ENCODE measurements at places on chromosomes 3 and 15.

GRCh38 chr3:151537726-151538125 is 76.9 kb upstream of the IGSF10 start:
- no peak for DNase-seq

DNA sequence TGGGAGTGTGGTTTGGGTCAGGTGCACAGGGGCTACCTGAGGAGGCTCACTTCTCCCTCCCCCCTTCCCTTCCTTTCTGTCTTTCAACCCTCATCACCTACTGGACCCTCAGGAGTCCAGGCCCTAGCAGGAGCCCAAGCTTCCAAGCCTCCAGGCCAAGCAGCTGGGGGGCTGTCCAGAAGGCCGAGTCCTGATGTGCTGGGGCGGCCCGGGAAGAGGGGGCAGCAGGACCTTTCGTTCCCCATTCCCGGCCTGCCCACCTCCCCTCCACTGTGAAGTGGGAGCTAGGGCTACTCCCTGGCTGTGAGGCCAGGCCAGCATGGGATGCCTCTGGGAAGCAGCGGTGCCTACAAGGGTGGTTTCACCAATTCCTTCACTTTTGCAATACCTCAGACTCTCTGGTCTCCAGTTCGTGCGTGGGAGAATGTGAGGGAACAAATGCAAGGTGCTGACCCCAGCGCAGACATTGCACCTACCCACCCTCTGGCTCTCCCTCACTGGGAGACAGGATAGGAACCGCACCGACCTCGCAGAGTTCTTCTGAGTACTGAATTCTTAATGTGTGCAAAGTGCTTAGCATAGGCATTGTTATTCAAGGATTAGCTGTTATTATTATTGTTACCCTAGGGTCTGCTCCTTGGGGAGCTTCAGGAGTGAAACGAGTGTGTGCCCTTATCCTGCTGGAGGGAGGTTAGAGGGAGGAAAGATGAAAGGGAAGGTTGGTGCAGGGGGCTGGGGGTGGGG is 2.5 kb downstream of the EPHB3 start:
- no peak for DNase-seq

DNA sequence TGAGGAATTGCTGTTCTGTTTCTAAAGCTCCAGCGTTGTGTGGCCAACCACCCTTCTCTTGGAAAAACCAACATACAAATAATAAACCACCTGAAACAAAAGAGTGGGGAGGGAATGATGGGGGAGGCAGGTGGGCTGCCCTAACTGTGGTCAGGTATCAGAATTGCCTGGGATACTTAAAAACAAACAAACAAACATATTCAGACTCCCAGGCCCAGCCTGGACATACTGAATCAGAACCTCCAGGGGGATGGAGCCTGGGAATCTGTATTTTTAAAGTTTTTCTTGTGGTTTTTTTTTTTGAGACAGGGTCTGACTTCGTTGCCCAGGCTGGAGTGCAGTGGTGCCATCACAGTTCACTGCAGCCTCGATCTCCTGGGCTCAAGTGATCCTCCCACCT is 4.4 kb downstream of the SLC6A6 start:
- no peak for DNase-seq

GRCh38 chr3:129278966-129279906 is 566 bp downstream of the HMCES start:
- peak; percentile 26 for DNase-seq

DNA sequence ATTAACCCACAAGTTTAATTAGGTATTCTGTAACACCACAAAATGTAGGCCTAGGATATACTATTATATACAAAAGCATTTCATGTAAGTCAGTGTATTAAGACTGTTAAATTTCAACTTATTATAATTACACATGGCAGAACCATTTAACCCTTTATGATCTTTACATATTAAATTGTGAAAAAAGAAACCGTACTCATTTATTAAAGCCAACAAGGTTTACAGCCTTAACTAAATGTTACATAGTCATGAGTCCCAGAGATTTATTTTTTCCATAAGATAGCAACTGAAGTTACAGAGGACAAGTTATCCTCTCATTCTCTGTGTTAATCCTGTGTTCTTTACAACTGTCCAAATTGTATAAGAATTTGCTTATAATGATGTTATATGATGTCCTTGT is 615.8 kb upstream of the AGTR1 start:
- DNase-seq, result no peak

- DNase-seq, result no peak
Observed at GRCh38 chr15:76584868-76585575, 248.4 kb downstream of the ISL2 start.

GRCh38 chr15:54273928-54274327 is 295.7 kb downstream of the UNC13C start:
- no peak for DNase-seq

GRCh38 chr3:176651622-176652021 is 545.7 kb downstream of the TBL1XR1 start:
- DNase-seq, result no peak

DNA sequence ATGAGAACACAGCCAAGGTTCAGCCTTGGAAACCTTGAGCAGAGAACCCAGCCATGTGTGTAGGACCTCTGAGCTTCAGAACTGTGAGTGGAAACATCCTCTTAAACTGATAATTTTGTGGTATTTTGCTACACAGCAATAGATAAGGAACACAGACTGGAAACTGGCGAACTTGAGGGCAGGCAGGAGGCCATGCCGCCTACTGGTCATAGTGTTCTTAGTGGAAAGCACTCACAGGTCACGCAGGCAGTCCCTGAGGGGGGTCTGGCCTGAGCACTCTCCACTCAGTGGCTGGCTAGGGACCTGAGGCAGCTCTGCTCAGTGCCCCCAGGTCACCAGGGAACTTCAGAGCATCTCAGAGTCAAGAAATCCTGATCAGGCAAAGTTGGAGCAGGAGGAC is 9.7 kb upstream of the XIRP1 start:
- no peak for DNase-seq

DNA sequence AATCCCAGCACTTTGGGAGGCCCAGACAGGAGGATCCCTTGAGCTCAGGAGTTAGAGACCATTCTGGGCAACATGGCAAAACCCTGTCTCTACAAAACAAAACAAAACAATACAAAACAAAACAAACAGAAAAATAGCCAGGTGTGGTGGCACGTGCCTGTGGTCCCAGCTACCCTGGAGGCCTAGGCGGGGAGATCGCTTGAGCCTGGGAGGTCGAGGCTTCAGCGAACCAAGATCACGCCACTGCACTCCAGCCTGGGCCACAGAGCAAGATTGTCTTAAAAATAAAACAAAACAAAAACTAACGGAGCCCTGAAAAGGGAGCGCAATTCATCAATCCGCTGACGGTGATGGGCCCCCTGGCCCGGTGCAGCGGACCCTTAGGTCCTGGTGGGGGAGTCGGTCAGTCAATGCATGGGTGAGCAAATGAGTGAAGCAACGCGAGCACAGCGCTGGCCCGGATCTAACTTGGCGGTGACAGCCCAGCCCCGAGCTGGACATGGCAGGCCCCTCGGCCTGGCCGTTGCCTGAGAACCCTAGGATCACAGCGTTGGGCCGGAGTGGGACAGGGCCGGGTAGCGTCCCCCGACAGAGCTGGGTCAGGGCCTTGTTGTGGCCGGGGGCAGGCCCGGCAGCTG is 52.4 kb upstream of the BLM start:
- DNase-seq, result no peak

DNA sequence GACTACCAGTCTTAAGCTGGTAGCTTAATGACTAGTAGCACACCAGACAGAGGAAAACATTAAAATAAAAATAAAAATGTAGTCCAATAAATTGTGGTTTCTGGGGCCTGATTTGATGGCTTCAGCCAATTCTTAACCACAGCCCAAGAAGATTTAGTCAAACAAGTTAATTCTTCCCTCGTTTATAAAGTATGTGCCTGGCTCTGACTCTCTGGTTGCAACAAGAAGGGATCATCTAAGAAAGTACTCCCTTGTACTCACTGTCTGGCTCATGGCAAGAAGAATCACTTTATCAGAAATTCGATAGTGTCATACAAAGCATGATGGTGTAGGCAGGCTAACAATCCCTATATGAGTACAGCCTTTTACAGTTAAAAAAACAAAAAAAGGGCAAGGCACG is 141.9 kb downstream of the P3H2 start:
- no peak for DNase-seq

GRCh38 chr15:43186003-43186353 is 775 bp downstream of the CCNDBP1 start:
- no peak for DNase-seq

GRCh38 chr3:186059192-186059591 is 49.7 kb downstream of the ETV5 start:
- no peak for DNase-seq

DNA sequence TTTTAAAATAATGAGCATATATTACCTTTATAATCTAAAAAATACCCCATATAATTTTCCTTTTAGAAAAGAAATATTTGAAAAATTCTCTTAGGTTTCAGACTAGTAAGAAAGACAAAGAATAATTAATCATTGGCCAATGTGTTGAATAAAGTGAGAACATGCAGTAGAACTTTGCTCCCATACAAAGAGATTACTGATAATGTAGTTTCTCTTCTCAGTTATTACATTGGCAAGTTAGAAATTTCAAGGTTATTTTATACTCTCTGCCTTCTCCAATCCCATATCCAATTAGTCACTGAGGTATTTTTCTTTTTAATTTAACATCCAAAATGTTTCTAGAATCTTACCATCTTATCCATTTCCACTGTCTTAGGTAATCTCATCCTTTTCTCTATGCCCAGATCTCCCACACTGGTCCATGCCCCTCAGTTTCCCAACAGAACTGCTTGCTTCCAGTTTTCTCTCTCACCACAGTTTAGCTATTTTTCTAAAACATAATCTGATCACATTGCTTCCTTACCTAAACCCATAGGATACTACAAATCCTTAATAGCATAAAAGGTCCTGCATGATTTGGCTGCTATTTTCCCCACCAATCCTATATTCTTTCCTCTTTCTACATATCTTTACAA is 10.8 kb downstream of the XRN1 start:
- DNase-seq, result no peak

DNA sequence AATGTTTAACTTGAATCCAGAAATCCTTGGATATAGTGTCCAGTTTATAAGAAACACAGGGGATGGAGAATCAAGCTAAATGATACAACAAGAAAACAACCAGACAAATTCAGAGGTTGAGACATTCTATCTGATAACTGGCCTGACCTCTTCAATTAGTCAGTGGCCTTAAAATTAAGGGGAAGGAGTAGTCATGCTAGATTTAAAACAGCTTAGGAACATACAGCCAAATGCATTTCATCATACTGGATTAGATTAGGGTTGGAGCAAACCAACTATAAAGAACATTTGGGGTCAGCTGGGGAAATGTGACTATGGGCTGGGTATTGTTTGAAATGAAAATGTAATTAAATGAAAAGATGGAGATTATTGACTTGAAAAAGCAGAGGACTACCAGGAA is 53.3 kb downstream of the PPARG start:
- no peak for DNase-seq

- DNase-seq, result no peak
Observed at GRCh38 chr3:126019683-126020082, 50.7 kb downstream of the ROPN1B start.

- no peak for DNase-seq
Observed at GRCh38 chr3:79558943-79559342, 208.9 kb downstream of the ROBO1 start.

DNA sequence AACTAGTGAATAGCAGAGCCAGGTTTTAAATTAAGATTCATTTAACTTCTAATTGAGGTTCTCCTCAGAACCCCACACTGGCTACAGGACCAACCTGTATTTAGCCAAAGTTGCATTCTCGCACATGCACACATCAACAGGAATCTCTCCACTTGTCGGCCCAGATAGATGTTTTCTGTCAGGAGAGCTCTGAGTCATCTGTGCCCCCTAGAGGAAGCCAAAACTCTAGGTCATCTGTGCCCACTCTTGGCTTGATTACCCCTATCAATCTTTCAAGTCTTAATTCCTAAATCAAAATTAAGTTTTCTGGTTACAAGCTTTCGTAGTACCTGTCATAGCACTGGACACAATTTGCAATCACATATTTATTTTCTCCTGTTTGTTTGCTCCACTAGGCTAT is 104.9 kb upstream of the EOMES start:
- no peak for DNase-seq

DNA sequence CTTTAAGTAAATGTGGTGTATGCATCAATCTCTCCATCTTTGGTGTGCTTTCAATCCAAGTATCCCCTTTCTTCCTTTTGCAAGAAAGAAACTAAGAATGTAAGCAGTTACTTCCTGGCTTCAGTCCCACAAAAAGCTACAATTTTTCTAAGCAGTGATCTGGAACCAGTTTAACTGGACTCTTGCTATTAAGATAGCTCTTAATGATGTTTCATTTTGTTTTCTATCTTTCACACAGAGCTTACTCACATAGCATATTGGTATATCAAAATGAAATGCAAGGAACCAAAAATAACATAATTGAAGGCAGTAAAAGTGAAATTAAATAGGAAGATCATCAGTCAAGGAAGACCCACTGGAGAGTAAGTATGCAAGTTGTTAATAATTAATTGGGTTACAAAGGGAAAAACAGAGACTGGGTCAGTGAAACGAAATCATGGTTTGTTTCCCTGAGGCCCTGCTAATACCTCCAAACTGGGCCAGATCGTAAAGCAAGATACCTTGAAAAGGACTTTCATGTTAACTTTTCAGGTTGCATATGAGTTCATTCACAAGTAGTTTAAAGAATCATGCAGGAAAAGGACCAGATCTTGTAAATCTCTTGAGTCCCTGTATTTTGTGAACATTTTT is 41.9 kb downstream of the GPR160 start:
- DNase-seq, result no peak

DNA sequence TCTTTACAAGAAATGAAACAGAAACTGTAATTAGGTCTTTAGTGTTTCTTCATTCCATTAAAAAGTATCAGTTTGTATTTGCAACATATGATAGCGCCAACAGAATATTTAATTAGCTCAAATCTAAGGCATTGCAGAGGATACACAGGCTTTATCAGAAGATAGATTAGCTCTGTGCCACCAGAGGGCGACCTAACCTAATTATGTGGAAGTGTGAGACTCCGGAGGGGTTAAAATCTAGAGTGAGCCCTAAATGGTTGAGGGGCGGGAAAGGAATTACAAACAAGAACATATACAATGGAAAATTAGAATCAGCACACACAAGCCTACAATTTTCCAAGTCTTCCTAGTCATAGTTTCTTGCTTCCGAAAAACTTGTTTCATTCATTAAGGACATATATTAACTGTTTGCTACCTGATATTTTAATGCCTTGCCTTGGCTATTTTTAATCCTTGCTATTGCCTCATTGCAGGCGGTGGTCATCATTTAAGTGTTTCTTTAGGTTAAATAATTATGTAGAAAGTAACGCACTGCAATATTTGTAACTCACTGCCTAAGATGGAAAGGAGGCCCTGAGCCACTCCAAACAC is 18.0 kb upstream of the RYR3 start:
- peak; percentile 5 for DNase-seq

GRCh38 chr15:50247819-50248655 is 17.5 kb downstream of the HDC start:
- no peak for DNase-seq

- no peak for DNase-seq
Observed at GRCh38 chr3:127078626-127079025, 95.7 kb downstream of the PLXNA1 start.

GRCh38 chr3:5017925-5018531 is 38.8 kb downstream of the BHLHE40 start:
- no peak for DNase-seq
